ENCODE measurements at places on chromosomes 12 and 14.

DNA sequence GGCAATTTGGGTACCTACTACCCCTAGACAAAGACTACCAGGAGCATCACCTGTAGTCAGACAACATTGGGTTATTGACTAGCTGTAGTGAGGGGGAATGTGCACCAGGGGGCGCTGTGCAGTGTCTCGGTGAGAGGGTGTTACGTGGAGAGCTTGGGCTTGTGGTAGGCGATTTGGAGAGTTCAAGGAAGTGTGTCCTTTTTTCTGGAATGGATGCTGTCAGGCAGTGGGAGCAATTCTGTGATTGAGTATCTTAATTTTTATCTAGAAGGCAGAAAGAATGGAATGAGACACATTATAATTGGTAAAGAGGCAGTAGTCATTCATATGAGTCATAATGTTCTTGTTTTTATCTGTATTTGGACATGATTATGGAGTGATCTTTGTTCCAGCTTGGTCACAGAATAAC, 187.7 kb downstream of the GALC start:
- peak; percentile 9 for DNase-seq

- DNase-seq, result no peak
These were observed 159.3 kb downstream of the DACT1 start for GRCh38 chr14:58797010-58797429.

- DNase-seq, result no peak
These were observed 34.1 kb downstream of the TMCC3 start for GRCh38 chr12:94616203-94616729.

- no peak for DNase-seq
These were observed 39.7 kb downstream of the CPSF6 start for GRCh38 chr12:69278814-69279782.

DNA sequence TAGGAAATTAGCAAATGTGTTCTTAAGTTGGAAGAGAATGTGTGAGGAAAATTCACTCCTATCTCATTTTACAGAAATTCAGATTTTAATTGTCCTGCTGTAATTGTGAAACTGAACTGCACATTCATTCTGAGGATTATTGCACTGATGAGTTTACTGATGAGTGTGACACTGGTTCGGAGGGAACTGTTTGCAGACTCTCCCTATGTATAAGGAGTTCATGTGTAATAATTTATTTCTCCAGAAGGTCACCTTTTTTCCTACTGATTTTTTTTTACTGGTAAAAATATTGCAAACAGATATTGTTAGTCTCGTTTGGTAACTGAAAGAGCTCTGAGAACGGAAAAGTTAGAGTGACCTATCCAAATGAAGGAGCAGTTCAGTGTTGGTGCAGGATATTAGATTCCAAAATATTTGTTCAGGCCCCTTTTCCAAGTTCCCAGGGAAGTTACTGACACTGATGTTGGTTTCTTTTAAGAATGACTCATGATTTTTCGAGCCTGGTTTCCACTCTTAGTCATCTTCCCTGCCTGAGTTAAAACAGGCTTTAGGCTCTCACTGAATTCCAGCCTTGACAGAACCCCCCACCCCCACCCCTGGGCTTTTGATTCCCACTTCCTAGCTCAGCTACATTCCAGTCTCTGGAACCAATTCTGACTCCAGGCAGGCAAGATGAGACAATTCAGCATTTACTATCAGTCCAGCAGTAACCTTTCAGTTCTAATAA, 18.4 kb downstream of the ANO6 start:
- DNase-seq, result peak; percentile 36

- no peak for DNase-seq
These were observed 45.1 kb upstream of the CHGA start for GRCh38 chr14:92877757-92878431.

GRCh38 chr12:27261866-27262265, 17.8 kb downstream of the STK38L start:
- no peak for DNase-seq

DNA sequence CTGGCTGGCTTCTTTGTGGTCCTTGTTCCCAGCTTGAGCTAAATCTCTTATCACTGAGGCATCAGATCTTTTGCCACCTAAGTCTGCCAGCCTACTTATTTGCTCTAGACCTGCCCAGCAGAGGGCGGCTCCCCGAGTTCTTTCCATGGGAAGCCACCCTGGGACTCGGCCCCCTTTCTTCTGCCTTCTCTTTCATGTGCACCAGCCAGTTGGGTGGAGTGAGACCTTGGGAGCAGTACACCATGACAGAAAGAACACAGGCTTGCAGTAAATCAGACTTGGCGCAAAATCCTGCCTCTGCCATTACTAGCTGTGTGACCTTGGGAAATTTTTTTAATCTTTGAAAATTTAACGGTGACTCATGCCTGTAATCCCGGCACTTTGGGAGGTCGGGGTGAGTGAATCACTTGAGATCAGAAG, 7.4 kb downstream of the SMAGP start:
- DNase-seq, result no peak

DNA sequence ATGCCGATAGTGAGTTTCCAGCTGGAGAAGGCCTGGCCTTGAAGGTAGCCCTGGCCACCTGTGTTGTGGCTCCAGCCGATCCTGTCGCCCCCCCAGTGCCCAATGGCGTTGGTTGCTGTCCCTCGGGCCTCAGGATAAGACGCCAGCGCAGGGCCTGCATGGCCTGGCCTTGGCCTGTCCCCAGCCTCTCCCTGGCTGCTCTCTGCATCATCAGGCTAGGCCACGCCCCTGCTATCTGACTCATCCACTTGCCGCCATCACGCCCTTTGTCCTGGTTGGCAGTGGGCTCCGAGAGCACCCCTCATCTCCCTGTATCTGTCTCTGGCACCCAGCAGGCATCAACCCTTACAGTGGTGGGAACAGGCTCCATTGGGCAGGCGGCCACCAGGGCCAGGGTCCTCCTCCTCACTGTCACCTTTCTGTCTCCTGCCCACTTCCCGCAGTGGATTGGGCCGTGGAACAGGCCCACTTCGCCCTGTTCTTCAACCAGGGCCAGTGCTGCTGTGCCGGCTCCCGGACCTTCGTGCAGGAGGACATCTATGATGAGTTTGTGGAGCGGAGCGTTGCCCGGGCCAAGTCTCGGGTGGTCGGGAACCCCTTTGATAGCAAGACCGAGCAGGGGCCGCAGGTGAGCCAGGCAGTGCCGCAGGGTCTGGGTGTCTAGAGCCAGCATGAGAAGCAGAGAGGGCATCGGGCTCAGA, 25.6 kb downstream of the ALDH2 start:
- no peak for DNase-seq

DNA sequence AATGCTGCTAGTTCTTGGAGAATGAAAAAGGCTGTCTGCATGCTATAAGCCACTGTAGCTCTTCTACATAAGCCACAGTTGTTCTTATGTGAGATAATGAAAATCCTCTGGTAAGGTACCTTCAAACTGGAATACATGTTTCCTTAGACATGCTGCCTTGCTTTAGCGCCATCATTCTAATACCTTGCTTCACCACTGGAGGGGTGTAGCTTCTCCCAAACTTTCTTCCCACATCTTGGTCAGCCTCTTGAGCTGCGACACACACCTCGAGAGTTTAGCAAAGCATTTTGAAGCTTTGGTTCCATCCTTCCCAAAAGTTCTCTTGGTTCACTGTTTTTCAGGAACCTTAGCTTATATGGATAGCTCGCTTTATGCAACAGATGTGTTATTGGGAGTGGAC, 69.5 kb downstream of the NKX2-1 start:
- DNase-seq, result no peak

DNA sequence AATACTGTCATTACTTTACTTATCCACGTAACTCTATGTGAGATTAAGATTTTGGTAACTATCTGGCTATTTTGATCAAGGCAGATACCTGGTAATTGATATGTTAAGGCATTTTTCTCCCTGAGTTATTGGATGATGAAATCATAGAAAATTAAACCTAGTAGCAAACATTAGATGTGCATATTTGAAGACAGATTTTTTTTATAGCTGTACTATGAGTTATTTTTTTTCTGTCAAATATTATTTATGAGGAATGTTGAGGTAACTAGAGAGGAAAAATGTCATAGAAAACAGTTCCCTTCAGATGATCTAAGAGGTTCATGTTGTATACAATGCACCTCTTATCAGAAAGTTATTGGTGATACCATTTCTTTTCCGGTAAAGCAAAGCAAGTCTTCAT, 64.9 kb upstream of the SLC38A2 start:
- no peak for DNase-seq

DNA sequence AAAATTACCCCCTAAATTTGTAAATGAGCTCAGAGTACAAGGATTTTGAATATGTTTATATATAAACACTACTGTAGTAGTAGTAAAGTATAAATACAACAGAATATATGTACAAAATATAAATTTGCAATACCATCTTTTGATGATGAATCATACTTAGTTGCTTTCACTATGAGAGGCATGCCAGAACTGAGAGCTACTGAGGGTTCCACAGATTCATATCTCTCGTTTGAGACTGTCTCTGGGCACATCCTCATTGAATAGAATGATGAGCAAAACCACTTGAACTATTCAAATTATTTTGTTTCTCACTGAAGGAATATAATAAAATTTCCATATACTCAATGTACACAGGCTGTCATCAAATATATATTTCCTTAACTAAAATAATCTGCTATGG, 417.6 kb downstream of the NAV3 start:
- DNase-seq, result peak; percentile 5

DNA sequence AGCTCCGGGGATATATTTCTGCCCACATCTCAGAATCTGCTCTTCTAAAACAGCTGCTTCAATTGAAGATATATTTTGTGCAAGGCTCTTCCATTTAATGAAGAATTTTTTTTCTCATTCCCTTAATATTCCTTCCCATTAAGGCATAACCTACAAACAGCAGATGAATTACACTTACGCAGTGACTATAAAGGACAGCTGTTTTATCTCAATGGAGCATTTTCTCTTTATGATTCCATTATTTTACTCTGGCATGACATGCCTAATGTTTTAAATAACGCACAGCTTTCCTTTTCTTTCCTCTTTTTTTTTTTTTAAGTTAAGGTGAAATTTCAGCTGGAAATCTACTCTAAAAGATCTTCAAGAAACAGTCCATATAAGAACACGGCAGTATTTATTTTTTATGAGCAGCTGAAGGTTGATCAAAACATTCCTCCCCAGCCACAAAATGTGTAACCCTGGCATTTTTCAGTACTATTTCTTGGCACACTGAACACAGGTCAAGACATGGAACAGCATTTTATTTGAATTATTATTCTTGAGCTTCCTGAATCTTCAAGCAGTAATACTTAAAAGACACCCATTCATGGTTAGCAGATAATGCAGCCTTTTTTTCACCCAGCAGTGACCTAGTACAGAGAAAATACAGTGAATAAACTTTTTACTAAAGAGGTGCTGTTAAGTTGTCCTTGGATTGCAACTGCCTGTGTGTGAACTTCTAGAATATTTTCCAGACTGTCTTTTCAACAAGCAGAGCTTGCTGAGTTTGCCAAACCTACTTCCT, 118.1 kb upstream of the FOXN3 start:
- no peak for DNase-seq

- no peak for DNase-seq
These were observed 50.8 kb upstream of the CDKL1 start for GRCh38 chr14:50447461-50447860.

GRCh38 chr12:8648576-8649205, 13.9 kb downstream of the MFAP5 start:
- peak; percentile 41 for DNase-seq

- peak; percentile 32 for DNase-seq
These were observed 598 bp downstream of the HIF1A start for GRCh38 chr14:61695695-61696527.

- peak; percentile 30 for DNase-seq
These were observed 216.5 kb downstream of the EGLN3 start for GRCh38 chr14:33734387-33734786.

GRCh38 chr12:24373004-24373403, 423.5 kb upstream of the SOX5 start:
- no peak for DNase-seq

DNA sequence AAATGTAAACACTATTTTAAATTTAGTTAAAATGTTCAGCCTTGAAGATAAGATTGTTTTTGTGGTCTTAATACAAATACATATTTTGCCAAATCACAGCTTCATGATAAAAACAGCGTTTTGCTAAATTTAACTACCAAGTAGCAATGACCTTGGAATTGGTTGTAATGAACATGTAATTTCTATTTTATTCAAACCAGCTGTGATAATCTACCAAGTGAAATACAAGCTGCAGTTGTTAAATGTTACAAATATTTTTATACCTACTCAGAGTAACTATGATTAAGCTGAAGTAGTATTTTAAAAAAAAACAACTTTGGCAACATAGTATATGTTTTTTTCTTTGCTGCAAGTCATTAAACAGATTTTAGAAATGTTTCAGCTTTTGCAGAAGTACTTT, 96.2 kb downstream of the CPSF2 start:
- no peak for DNase-seq

DNA sequence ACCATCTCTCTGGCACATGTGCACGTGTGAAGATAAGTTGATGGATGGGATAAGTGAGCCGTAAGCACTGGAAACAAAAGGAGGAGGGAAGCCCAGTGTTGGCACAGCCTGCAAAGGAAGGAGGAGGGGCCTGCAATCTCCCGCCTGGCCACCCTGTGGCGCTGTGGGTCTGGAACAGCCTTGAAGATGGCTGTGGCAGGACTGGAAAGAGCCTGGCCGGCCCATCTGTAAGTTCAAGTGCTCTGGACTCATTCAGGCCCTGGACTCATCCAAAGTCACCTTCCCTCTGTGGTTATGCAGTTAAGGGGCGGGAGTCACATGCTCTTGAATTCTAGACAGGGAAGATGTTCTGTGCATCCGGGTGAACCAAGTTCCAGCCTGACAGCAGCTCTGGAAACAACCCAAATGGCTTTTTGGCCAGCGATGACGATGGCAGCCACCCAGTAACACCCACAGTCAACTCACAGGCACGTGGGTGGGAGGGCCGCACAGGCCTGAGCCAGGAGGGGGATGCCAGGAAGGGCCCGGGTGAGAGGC, 50.4 kb downstream of the CHGA start:
- no peak for DNase-seq

GRCh38 chr12:100189636-100190394, 10.8 kb upstream of the ACTR6 start:
- no peak for DNase-seq

DNA sequence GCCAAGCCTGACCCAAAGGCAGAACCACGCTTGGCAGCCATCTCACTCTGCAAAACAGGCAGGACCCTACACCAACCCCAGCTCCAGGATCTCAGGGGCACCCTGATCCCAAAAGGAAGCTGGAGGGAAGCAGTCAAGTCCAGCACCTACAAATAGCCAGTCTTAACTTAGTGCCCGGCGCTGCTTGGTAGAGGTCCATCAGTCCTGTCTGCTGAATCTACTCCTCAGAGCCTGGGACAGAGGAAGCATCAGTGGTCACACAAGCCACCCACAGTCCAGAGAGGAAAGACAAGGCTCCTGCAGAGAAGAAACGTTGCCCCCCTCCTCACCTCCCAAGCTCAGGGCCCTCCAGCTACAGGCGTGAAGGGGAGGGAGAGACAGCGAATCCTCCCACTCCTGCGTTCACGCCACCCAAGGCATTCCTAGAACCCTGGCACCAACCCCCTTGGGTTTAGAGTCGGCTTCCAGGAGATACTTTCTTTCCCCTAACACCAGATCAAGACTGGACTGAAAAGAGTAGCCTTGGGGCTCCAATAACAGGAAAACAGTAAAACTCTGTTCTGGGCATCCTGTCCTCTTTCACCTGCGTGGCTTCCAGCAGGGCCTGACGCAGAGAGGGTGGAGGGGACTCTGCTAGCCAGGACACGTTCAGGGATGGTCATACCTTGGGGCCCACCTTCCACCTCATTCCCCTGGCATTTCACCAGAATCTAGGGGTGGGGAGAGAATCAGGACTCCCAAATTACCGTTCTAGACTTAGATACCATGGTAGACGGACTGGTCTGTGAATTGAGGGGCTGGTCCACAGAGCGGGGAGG, 1.2 kb downstream of the PXN start:
- no peak for DNase-seq

GRCh38 chr14:52767058-52767833, 24.2 kb downstream of the GNPNAT1 start:
- no peak for DNase-seq

GRCh38 chr12:71556875-71557274, 106.8 kb downstream of the ZFC3H1 start:
- DNase-seq, result no peak

All from T-helper 2 cell (primary cell).